Epithelial cell of esophagus (primary cell): ENCODE measurements at places on chromosomes 1 and 21.
A peak's percentile ranks its signal among the peaks of the same experiment; 100 is the strongest.

DNA sequence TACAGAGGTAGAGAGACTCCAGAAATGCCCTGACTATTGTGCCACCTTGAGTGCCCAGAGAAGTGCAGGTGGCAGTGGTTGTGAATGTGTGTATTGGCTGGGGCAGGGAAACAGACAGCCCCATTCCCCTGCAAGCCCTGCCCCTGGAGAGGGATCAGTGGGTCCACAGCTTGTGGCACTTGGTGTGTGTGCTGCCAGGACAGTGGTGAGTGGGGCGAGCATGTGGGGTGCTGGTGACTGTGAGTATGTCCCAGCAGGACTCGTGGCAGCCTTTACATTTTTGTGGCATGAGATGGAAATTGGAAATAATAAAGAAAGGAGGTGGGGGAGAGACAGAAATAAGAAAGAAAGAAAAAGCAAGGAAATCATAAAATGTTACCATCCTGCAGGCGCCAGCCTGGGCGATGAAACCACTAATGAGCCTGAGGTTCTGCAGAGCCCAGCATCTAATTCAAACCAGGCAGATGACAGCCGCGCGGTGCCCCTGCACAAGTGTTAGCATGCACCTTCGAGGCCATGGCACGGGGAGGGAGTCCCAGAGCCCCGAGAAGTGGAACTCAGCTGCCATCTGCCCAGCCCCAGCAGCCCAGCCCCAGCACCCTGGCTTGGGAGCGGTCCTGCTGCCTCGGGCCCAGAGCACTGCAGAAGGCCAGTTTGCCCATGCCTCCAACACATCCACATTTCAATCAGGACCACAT lies 49.1 kb upstream of the ZBTB40 start:
- no peak for DNase-seq

- DNase-seq, result peak; percentile 42
These were observed 242.6 kb upstream of the CXADR start for GRCh38 chr21:17270229-17270628.

DNA sequence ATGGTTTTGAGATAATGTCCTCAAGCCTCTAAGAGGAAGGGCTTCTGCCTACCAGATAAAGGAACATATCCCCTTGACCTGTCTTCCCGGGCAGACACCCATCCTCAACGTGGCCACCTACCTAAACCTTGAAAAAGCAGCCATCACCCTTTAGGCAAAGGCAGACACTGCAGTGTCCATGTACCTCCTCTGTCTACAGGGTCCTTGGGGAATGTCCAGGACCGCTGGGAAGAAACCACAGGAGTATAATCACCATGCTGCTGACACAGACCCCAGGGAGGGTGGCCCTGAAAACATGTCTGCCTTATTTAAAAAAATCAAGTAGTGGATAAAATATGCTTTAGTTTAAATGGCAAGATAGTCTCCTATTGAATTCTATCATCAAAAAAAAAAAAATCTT lies 16.6 kb downstream of the BCAR3 start:
- DNase-seq, result no peak

DNA sequence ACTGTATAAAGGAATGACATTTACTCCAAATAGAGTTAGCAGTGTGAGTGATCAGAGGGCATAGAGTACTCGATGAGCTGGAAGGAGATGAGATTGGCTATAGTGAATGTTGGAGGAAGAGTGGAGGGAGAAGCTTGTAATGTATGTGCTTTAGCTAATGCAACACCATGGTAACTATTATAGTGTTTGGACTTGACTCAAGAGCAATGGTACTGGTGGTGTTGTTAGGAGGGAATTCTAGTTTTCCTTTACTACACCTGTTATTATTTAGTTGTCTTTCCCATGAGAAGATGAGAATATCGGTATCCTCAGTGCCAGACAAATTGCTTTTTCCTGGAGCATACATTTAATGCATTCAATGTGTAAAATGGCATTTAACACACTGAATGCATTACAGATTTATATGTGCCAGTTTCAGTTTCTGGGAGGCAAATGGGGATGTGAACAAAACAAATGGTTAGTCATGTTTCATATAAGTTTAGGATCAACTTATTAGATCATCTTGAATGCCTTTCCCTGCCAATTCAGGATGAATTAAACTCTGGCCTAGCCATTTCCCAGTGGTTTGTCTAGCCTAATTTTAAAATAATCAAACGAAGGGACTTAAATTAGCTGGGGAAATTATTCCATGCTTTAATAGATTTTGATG lies 291.1 kb upstream of the ADAMTS5 start:
- DNase-seq, result no peak

DNA sequence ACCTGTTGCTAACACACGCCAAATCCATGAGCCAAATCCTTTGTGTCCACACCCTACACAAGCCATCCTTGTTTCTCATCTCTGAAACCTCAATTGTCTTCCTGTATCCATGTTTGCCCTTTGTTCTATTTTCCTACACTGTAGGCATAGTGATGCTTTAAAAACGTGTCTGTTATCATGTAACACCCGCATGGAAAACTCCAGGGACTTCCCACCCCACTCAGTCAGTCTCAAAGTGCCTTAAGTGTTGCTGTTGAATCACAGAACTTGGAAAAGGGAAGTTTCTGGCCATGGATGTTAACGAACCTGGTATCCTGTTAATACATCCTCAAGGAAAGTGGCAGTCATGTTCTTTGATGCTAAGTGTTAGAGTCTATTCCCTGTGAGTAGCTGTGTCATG lies 9.7 kb downstream of the OR2T11 start:
- DNase-seq, result no peak

DNA sequence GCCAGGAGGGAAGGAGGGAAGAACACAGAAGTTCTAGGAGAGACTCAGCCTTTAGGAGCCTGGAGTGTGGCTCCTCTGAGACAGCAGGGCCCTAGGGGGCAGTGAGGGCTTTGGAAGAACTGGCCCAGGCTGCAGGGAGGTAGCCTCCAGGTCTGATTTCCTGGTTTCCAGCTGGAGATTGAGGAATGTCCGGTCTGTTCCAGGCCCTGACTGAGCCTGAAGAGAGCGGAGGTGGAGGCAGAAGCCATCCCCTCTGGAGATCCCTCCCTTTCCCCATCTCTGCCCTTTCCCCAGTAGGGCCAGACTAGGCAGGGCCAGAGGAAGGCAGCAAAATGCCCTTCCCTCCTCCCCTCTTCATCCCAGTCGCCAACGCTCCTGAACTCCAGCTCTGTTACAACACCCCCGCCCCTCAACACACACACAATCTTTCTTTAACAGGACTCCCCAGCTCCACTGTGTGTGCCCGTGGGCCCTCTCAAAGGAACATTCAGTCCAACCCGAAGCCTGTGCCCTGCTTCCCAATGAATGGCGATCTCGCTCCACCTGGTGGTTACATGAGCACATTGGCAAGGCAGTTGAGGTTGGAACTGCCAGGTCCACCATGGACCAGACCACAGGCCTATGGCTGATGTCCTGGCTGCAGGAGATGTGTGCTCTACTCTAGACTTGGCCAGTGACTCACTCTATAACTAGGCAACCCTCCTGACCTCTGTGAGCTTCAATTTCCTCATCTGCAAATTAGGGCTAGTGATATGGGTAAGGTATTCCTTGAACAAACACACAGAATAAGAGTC lies 32.0 kb downstream of the MAP7D1 start:
- DNase-seq, result peak; percentile 91

DNA sequence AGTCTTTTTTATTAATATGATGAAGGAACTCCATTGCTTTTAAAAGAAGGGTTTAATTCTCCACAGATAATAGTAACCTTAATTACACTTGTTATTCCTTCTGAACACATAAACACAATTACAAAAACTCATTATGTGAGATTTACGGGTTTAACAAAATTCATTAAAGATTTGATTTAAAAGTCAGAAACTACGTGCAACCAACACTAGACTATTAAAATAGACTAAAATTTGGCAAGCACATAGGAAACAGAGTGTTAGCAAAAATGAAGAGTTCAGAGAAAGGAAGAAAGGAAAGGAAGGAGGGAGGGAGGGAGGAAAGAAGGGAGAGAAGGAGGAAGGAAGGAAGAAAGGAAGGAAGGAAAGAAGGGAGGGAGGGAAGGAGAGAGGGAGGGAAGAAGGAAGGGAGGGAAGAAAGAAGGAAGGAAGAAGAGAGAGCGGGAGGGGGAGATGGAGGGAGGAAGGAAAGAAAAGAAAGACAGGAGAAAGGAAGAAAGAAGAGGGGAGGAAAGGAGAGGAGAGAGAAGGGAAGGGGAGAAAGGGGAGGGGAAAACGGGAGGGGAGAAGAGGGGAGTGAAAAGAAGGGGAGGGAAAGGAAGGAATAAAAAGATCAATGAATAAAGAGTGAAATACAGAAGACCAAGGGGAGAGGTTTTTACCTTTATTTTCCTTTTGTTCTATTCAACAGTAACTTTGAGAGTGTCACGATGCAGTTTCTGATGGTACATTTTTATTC lies 123.4 kb upstream of the LYPLAL1 start:
- DNase-seq, result no peak

- DNase-seq, result peak; percentile 49
These were observed 545 bp downstream of the PATJ start for GRCh38 chr1:61742620-61743430.

DNA sequence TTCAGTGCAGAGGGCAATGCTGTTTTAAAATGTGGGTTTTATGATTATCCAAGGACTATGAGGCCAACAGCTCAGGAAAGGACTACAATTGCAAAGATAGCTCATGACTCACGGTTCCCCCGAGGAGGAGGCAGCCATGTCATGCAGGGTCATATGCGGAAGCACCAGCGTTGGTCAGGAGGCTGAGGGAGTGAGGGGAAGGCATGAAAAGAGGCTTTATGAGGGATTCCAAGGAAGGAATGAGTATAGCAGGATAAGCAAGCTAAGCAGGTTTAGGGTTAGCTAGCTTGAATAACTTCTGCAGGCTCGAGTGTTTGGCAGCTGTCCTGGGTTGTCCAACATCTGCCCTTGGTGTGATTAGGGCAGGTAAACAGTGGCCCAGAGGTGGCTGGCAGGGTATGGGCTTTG lies 495.1 kb downstream of the SETD4 start:
- peak; percentile 88 for DNase-seq

- DNase-seq, result no peak
These were observed 9.5 kb downstream of the SH3BGRL3 start for GRCh38 chr1:26289158-26290059.

DNA sequence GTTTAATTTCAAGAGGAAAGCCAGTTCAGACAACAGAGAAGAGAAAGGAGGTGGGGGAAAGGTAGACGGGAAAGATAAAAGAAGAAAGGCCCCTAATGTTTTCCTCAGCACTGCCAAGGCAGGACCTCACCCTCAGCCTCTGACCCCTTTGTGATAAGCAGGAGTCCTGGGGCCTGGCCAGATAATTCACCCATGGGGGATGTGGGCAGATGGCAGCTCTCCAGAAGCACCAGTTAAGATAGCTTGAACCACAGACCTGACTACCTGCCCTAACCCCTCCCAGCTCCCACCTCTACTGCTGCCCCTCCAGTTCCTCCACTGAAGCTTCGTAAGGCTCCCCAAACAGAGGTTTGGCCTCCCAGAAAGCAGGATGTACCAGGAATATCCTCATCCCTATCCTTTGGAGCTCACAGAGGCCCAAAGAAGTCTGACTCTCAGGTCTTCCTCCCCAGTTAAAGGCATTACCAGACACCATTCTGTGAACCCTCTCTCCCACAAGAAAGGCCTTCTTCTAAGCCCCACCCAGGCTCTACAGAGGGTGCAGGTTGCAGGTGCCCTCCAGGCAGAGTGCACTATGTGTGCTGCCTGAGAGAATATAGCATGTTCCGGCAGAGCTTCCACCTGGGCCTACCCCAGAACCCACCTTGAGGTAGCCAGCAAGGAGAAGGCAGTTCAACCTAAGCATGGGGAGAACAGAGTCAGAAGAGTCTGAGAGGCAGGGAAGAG lies 9.2 kb upstream of the SNAPIN start:
- no peak for DNase-seq

- DNase-seq, result peak; percentile 27
These were observed 20.7 kb upstream of the HAO2 start for GRCh38 chr1:119347858-119348257.

DNA sequence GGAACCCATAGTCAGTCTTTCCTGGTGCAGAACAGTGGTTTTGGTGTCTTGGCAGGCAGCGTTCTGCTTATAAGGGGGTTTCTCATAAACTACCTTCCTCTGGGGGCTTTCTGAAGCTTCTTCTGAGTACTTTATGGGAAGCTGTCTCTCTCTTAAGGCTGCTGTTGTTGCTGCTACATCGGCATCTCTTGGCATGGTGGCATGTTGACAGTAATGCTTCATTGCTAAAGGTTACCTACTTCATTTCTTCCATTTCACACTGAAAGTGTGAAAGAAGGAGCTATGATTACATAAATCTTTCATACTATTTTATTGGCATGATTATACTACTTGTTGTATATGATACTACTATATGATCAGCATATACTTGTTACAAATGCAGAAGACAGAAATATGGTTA lies 6.3 kb upstream of the MAP10 start:
- DNase-seq, result no peak

GRCh38 chr1:158112994-158113758 lies 67.5 kb upstream of the CD1D start:
- peak; percentile 42 for DNase-seq

DNA sequence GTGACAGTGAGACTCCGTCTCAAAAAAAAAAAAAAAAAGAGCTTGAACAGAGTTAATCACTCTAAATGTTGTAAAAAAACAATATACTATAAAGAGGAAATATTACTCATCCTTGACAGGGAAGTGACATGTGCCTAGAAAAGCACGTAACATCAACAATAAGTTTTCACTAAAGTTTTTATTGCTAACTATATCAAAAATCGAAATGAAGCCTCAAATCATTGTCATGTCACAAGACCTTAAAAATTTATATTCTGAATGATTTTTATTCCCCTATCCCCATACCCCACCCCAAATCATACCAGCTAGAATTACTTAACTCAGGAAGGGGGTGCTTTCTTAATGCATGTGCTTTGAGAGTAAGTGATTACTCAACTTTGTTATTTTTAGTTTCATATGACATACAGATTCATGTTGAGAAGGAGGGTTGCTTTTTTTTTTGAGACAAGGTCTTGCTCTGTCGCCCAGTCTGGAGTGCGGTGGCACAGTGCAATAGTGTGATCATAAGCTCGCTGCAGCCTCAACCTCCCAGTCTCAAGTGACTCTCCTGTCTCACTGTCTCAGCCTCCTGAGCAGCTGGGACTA lies 53.6 kb upstream of the MUTYH start:
- DNase-seq, result peak; percentile 55

- peak; percentile 48 for DNase-seq
These were observed 6.5 kb downstream of the CAPN9 start for GRCh38 chr1:230753586-230754251.

DNA sequence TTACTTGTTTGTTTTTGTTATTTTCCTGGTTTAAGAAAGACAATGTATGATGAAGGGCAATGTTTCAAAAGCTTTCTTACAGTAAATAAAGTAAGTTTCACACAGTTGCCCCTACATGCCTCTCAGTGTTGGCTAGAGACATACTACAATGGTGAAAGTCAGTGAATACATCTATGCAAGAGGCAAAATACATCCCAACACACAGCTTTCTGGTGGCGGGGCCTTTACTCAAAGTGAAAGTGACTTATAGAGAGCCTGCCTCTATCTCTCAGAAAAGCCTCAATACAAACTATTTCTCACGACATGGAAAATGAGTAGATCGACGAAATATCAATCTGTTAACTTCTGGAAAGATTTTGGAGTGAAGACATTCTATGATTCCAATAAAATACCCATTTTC lies 122.3 kb downstream of the SLC30A10 start:
- DNase-seq, result no peak

GRCh38 chr1:208084764-208085163 lies 159.4 kb downstream of the PLXNA2 start:
- no peak for DNase-seq

- DNase-seq, result no peak
These were observed 161.4 kb upstream of the GALNT2 start for GRCh38 chr1:229905652-229906051.
